ENCODE measurements at places on chromosomes 7 and 10.

DNA sequence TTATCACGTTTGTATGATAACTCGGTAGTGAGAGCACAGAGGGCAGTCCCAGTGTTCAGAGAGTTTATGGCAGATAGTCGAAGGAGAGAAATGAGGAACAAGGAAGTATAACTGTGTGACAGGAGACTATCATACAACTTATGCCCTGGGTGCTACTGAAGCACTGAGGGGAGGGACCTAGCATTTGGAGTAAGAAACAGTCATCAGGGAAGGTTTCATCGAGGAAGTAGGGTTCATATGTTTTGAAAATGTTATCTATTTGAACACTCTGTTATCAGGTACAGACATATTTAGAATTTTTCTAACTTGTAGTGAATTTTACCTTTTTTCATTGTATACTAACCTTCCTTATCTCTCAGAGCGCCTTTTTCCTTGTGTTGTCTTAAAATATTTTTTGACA, 1214.4 kb upstream of the C7orf33 start:
- no peak for DNase-seq

GRCh38 chr10:131848296-131848695, 52.5 kb upstream of the PPP2R2D start:
- no peak for DNase-seq

DNA sequence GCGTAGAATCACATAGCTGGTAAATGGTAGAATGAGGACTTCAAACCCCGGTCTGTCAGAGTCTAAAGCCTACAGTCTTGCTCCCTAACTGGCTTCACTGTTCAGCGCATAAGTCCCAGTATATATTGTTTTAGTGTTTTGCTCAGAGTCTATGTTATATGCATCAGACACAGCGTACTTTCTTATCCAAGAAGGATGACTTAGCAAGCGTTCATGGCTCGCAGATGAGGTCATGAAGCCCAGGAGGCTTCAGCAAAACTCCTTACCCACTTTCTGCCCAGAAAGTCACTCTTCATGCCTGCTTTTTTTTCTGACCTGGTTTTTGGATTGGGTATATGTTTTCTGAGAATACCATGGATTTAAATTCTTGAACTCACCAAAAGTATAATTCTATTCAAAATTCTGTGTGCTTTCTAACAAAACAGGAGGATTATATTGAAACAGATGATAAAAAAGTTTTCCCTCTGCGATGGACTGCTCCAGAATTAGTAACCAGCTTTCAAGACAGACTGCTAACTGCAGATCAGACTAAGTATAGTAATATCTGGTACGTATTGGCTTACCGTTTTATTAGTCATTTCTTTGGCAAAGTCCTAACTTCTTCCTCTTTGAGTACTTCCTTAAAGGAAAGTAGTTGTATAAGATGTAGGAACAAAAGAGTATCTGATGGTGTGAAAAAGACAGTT, 24.6 kb upstream of the BHLHA15 start:
- no peak for DNase-seq

DNA sequence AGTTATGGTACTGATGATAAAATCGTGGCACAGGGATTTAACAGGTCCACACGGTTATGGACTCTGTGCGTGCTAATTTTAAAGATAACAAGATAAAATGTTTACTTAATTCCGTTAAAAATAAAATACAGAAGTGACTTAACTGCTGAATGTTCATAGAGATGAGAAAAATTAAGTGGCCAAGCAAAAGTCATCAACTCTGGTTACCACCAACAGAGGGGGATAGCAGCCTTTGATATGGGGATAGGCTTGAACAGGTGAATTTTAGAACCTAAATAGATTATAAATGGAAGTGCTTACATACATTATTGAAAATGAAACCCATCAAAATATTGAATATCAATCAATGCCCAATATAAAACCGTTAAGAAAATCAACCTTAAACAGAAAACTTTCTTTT, 245.0 kb downstream of the WDR37 start:
- DNase-seq = no peak

GRCh38 chr7:4760952-4761351, 14.5 kb upstream of the AP5Z1 start:
- no peak for DNase-seq

DNA sequence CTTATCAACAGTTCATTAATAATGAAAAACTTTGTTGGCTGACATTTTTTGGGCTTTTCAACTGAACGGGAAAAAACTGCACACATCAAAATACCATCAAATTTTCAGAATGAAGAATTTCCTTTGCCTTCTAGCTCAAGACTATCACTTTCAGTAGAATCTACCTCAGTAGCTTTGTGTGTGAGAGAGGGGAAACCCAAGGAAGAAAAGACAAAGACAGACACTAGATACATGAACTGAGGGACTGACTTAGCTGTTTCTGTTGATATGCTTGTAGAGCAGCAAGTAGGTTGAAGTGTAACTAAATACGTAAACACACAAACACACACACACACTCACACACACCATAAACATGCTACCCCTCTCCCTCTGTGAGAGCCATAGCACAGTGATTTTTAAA, 257.1 kb downstream of the CDK14 start:
- DNase-seq = no peak

DNA sequence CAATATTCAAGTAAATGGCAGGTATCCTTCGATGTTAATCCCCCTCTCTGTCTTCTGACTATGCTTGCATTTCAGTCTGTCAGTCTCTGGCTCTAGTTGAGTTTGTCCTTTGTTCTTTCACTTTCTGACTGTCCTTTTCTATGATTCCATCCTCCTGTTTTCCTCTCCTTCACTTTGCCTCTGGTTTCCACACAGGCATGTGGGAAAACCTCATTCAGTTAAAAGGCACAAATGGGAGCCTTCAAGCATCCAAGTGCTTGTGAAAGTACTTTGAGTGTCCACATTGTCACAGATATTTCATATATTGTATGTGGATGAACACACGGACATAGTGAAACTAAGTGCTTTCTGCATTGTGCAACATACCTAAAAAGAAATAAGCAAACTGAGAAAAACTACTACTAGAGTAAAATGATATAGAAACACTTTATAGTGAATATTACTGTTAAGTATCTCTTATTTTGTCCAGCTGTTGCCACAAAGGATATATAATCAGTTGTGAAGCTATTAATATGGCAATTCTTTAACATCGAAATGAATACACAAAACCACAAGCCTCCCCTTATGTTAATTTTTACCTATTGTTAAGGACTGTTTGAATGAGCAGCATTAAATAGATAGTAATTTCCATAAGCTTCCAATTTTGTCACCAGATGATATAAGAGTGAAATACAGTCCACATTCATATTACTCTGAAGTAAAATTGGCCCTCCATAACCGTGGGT, 71.7 kb downstream of the NRBF2 start:
- DNase-seq = no peak

- DNase-seq = no peak
Measured at GRCh38 chr7:70923181-70923845, 208.6 kb upstream of the GALNT17 start.

GRCh38 chr7:100023526-100023925, 8.1 kb downstream of the ZKSCAN1 start:
- DNase-seq = no peak

GRCh38 chr7:159114981-159115380, 29.7 kb downstream of the VIPR2 start:
- no peak for DNase-seq

GRCh38 chr10:124064676-124065075, 28.7 kb downstream of the CHST15 start:
- DNase-seq = no peak

DNA sequence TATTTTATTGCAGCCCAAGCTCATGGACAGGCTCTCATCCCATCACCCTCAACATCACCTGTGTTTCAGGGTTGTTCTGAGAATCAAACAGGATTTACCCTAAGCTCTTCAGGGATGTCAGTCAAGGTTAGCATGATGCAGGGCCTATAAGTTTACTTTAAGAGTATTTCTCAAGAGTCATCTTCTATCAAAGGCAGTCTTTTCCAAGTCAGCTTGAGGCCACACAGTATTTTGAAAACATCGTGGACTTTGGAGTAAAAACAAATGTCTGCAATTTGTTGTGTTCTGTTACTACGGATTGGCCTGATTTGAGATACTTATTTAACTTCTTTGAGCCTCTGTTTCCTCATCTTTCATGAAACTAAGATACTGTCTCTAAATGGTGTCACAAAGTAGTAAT, 42.0 kb upstream of the NRP1 start:
- no peak for DNase-seq

DNA sequence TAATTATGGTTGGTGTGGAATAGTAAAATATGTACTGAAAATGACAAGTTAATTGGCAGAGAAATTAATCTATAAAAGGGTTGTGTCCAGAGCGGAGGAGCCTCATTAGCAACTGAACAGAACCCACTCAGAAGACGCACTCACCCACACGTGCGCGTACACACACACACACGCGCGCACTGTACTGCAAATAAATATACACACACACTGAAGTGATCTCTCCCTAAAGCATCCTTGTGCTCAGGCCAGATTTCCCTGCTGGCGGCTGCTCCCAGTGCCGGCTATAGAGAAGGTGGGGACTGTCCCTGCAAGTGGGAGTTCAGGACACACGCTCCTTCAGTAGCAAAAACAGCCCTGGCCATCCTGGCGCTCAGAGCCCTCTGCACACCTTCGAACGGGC, 85.2 kb downstream of the CHST15 start:
- DNase-seq = no peak

DNA sequence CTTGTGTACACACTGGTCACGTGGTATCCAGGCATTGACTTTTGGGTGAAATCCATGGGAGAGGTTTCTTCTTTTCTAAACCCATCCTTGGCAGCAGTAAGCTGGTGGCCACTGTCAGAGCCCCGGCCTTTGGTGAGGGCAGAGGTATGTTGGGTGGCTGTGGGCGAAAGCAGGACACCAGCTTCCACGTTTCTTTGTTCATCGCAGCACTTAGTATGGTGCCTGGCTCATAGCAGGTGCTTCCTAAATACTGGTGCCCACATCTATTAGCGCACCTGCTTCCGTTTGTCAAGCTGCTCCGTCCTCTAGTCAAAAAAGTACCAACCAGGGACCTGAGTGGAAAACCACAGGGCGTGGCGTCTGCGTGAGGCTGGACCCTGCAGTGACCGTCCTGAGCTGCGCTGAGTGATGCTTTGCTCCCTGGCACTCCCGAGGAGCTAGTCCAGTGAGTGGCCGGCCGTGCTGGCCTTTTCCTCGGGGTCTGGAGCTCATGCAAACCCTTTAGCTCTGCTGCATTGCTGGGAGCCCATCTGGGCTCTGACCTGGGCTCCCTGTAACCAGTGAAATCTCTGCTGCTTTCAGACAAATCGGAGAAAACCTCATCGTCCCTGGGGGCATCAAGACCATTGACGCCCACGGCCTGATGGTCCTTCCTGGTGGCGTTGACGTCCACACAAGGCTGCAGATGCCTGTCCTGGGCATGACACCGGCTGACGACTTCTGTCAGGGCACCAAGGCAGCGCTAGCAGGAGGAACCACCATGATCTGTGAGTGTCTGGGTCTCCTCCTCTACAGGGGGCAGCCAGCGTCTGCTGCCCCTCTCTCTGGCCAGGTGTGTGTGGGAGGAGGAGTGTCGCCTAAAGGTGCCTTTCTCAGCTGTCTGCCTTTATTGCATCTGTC, 5.6 kb downstream of the DPYSL4 start:
- DNase-seq = no peak

- no peak for DNase-seq
Measured at GRCh38 chr7:77368974-77369373, 47.2 kb downstream of the GSAP start.

- DNase-seq = peak; percentile 11
Measured at GRCh38 chr7:55309040-55309991, 55.8 kb upstream of the LANCL2 start.

GRCh38 chr7:68408873-68409272, 1189.4 kb upstream of the AUTS2 start:
- no peak for DNase-seq

DNA sequence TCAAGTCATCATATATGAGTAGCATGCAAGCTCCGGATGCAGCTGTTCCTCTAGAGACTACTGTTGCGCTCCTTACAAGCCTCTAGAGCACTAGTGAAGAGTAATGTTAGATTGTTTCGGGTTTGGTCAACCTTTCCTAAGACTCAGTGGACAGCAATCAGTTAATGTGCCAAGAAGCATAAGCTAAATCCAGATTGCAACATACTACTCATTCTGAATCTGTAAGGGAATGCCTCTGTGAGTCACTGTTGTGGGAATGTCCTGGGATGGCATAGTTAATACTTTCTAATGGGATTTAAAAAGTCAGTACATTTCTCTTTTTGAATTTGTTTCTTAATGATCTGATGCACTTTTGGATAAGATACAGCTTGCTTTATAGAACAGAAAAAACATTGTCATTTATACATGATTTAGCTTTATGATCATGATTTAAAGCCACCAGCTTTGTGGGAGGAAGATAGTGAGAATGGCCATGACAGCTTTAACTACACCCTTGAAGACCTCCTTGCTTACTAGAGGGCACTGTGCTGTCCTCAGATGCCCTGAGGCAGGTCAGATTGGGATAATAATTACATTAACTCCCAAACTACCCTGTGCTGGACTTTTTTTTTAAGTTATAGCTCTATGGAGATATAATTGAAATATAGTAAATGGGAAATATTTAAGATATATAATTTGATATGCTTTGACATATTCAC, 138.4 kb downstream of the SDK1 start:
- no peak for DNase-seq

All from stimulated activated CD4-positive, alpha-beta T cell treated with anti-CD3 and anti-CD28 coated beads, Interleukin-4, amount 100 ng/mL, for 4 hours (primary cell).